Caki2 (cell line): ENCODE measurements at places on chromosomes 13 and 19. TPM values are rescaled to one million over a fixed set of nuclear protein-coding genes. Genes with fewer than 3 reads are reported as not detected.

DNA sequence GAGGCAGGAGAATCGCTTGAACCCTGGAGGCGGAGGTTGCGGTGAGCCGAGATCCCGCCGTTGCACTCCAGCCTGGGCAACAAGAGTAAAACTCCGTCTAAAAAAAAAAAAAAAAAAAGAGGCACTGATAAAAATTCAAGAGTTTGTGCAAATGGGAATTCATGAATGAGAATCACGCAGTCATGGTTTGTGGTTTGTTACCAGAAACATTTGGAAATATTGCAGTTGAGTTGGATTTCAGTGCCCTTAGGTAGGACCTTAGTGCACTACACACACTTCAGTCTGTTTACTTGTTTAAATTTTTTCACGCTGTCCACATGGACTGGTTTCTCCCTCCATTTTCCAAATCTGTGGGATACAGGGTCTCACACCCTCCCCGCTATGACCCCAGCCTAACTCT lies 28.4 kb downstream of the ZNF844 start:
- no peak for DNase-seq

GRCh38 chr13:112779856-112780604 lies 90.2 kb downstream of the ATP11A start:
- DNase-seq, result peak; percentile 23

DNA sequence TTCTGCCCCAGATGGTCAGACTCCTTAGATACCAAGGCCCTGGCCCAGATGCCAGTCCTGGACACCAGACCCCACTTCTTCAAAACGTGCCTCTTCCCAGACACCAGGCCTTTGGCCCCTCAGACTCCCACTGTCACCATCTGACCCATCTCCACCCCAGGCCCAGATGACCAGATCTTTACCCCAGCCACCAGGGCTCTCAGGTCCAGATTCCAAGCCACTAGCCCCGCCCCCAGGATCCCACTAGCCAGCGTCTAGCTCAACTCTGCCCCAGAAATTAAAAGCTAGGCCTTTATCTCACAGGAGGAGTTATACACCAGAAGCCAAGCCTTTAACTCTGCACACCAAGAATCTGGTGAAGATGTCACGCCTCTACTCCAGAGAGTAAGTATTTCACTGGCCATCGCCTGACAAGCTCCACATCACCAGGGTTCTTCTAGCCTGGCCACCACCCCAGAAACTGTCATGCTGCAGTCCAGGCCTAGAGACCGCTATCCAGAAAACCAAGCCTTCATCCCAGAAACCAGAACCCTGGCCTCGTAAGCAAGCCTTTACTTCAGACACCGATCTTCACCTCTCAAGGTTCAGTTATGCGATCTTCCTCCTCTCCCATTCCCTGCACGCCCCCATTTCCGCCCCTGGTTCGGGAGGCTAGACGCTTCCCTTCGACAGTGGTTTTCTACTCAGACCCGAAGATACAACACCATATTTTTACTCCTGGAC lies 595 bp downstream of the XAB2 start:
- DNase-seq, result no peak

- no peak for DNase-seq
Observed at GRCh38 chr13:99998261-99998660, 16.7 kb downstream of the ZIC2 start.

GRCh38 chr19:7852851-7853769 lies 21.1 kb downstream of the PRR36 start:
- DNase-seq, result peak; percentile 30

- DNase-seq, result no peak
Observed at GRCh38 chr13:44785401-44785800, 203.9 kb downstream of the NUFIP1 start.

Gene ZNF177
- 0.17 TPM in 1 of 2 replicates, not detected in the other for total RNA-seq

DNA sequence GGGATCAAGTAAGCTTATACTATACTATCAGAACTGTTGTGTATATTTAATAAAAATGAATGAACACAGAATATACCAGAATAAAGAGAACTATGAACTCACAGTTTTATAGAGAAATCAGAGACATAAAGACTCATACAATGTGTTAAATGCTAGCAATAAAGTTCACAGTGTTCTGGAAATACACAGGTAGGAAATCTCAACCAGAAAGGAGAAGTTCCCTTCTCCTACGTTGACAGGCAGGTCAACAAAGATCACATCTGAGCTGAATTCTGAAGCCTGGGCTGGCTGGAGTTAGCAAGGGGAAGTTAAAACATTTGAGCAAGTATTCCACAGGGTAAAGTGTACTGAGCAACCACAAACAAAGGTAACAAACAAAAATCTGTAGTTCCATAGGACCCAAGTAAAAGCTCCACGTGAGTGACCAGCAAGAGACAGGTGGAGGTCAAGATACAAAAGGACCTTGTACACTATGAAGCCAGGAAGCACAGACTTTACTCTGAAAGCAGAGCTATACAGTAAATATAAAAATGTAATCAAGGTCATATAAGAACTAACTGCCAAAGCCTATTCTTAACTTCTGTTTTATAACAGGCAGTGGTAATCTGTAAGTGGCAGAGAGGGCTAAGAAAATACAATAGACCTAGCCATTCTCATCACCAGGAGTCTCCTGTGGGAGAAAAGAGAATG lies 13.0 kb downstream of the FBXL3 start:
- no peak for DNase-seq

Gene KRTDAP
- not detected in 2 replicates for total RNA-seq

- DNase-seq, result no peak
Observed at GRCh38 chr13:46324976-46325375, 62.1 kb downstream of the RUBCNL start.

DNA sequence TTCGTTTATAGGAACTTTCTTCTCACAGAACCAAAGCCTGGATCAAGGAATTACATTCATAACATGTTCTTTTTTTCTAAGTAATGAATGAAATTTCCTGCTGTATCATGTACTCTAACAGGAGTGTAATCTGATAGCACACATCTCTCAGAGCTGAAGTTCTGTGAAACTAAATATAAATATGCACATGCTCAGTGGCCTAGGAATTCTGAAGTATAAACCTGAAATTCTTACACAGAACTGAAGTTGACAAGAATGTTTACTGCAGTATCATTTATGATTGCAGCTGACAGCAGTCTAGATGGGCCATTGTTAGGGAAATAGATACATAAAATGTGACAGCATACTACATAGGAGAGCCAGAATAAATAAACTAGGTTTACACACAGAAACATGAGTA lies 54.5 kb downstream of the USP12 start:
- no peak for DNase-seq

GRCh38 chr13:43445668-43446067 lies 341.1 kb downstream of the ENOX1 start:
- no peak for DNase-seq

- no peak for DNase-seq
Observed at GRCh38 chr19:40442328-40443130, 1.6 kb downstream of the SERTAD3 start.

DNA sequence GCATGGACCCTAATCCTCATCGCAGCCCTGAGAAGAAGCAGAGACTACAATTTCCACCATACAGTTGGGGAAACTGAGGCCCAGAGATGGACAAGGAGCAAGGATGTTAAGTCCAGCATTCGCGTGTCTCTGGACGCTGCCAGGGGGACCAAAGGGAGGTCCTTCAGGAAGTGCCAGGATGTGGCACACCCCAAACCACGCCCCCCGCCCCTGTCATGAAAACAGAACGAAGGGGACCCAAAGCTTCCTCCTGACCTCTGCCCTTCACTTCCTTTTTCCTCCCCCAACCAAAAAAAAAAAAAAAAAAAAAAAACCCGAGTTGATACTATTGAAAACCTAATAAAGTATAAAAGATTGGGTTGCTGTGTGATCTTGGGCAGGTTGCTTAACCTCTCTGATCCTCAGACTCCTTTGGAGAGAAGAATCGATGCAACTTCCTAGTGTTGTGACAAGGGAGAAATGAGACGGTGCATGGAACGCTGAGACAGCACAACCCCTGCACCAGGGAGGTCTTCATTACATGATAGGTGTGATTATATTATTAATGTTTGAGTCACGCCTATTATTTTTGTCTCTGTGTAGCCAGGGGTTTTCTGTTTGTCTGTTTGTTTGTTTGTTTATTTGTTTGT lies 2.7 kb upstream of the ZBTB7A start:
- DNase-seq, result no peak

Gene CD33
- not detected in 2 replicates for total RNA-seq

- DNase-seq, result no peak
Observed at GRCh38 chr13:107034236-107034872, 466.4 kb upstream of the ARGLU1 start.

Gene IRS2
- total RNA-seq, result 18.1 and 21.2 TPM in 2 replicates

- DNase-seq, result peak; percentile 88
Observed at GRCh38 chr19:16342002-16342715, 17.5 kb downstream of the KLF2 start.

DNA sequence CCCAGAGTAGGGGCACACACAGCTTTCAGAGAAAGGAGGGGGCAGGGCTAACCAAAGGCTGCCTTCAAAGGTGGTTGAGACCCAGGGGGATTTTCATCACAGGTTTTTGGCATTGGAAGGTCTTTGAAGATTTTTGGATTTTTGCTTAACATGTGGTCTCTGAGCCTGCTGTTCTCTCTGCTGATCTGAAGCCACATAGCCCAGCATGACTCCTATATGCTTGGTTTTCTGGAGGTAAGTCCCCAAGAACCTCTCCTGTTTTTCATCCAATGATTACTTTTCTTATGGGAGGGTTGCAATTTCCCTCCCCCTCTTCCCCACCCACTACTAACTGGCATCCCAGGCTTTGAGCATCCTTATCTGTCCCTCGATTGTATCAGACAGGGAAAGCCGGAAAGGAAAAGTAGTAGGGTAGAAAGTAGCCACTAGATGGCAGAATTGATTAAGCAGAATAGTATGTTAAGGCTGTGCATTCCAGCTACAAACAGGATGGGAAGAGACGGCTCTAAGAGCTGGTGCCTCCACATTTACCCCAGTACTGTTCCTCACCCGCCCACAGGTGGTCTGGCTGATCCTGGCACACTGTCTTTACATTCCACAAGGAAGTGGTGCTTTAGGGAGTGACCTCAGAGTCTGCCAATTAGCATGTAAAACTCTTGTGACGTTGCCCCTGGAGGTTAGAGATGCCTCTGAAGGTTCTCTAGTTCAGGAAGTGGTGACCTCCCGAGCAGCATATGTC lies 218.9 kb upstream of the EDNRB start:
- DNase-seq, result peak; percentile 52

GRCh38 chr19:44303320-44303719 lies 1.5 kb downstream of the ZNF235 start:
- DNase-seq, result no peak

Gene ZNF415
- not detected in 2 replicates for total RNA-seq

- no peak for DNase-seq
Observed at GRCh38 chr13:75556961-75557360, 7.4 kb downstream of the UCHL3 start.

Gene LYPD3
- total RNA-seq, result 0.78 and 2.6 TPM in 2 replicates

Gene TUBB4A
- total RNA-seq, result 0.41 TPM in 1 of 2 replicates, not detected in the other

DNA sequence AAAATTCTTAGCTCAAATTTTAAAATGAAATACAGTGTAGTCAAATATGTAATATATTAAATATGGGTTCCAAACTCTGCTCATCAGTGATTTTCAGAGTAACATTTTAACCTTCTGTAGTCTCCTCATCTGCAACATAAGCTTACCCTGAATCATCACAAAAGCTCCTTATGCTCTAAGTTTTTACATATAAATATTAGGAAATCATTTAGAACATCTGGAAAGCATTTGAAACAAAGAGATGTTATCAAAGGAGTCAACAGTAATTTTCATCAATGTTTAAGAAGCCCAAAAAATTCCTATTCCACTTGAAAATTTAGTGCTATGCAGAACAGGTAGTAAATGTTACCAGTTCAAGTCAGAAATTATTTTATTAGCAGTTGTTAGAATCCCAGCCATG lies 224.7 kb downstream of the DCT start:
- DNase-seq, result no peak

DNA sequence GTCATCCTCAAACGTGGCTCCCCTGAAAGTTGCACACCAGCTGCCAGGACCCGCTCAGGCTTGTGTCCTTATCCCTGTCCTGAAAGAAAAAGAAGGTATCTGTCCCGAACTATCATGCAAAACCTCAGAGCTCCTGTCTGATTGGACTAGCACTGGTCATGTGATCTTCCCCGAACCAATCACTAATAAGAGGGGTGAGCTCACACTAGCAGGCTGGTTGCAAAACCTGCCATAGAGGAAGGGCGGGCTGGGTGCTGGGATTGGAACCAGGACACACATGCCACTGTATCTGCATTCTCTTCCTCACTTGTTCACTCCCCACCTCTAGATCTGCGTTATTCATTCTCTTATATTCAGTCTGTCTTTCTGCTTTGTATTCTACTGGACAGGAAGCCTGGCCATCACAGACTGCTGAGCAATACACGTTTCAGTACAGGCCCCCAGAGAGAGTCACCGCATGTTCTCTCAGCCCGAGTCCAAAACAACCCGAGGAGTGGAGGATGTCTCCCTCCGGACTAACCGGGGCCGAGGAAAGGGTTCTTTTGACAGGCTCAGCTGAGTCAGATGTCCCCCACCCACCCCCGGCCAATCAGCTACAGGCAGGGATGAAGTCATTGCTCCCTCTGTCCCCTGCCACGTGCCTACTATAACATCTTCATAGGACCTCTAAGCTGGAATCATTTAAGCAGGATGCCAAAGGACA lies 97.7 kb downstream of the SIPA1L3 start:
- peak; percentile 98 for DNase-seq

Gene CEACAM3
- not detected in 2 replicates for total RNA-seq

DNA sequence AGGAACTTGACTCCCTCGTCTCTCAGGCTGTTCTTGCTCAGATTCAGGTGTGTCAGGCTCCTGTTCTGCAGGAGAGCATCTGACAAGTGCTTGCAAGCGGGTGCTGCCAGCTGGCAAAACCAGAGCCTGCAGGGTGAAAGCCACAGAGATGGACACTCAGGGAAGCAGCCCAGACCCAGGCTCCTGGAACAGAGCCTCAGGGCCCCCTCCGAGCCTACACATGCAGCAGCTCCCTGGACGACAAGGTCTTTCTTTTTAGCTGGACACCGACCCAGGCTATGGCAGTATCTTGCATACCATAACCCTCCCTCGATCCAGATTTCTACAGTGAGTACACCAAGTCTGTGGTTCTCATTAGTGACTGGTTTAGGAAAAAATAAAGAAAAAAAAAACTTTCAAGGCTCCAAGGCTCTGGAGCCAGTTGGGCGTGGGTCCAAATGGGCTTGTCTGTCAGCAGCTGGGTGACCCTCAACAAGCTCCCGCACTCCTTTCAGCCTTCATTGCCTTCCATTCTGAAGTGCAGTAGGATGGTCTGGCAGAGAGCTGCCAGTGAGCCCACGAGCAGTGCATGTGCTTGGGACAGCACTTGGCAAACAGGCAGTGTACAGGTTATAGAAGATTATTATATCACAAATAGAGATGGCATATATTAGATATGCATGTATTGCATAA lies 29.9 kb downstream of the NLRP13 start:
- DNase-seq, result no peak

- peak; percentile 20 for DNase-seq
Observed at GRCh38 chr19:49744946-49745381, 18.1 kb downstream of the TSKS start.
